ENCODE measurements at places on chromosomes 2 and 18. TPM values are rescaled to one million over a fixed set of nuclear protein-coding genes. Genes with fewer than 3 reads are reported as not detected.
A peak's percentile ranks its signal among the peaks of the same experiment; 100 is the strongest.

Gene HOXD11
- total RNA-seq, result not detected

- no peak for ATAC-seq
These were observed 70.2 kb downstream of the DLGAP1 start for GRCh38 chr18:4384932-4385331.

- peak; percentile 82 for ATAC-seq
These were observed 129.4 kb downstream of the TFCP2L1 start for GRCh38 chr2:121155502-121156056.

DNA sequence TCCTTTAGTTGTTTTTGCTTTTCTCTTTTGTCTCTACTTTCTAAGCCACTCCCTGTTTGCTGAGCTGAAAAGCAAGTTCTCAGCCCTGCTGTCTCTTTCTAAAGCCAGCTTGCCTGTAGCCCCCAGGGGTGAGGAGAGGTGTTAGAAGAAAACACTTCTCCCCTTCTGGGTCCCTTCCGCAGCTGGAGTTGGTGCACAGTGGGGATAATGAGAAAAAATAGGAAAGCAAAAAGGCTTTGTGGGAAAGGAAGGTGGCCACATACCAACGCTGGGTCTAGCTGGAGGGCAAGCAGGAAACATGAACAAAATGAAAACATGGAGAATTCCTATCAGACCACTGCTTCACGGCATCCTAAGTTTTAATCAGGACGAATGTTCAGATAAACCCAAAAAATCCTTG, 15.5 kb upstream of the SLC20A1 start:
- no peak for ATAC-seq

Measured in esophagus mucosa (tissue), 1 donor.